IPS DF 19.7 (cell line): ENCODE measurements at places on chromosomes 11 and 22.

DNA sequence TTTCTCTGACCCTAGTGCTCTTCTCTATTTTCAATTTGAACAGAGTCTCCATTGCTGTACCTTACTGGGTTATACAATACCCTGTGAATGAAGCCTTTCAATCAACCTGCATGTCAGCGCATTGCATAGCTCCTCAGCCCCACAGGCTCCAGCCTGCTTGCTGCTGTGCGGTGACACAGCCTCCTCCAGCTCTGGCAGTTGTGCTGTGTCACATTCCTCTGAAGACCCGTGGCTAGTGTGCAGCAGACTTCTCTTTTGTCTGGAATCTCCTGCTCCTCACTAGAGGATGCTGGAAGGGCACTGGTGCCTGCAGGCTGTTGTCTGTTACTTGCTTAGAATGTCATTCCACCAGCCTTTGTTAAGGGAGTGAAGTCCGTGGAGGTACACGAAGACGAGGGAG is 390.1 kb upstream of the B3GAT1 start:
- no peak for DNase-seq

GRCh38 chr11:130301002-130301401 is 13.7 kb downstream of the ZBTB44 start:
- DNase-seq: no peak

GRCh38 chr11:117183724-117184349 is 5.3 kb downstream of the SIDT2 start:
- DNase-seq: no peak

GRCh38 chr11:2234963-2235362 is 35.4 kb downstream of the ASCL2 start:
- no peak for DNase-seq

- no peak for DNase-seq
These were observed 181.0 kb downstream of the INSC start for GRCh38 chr11:15295695-15296094.

DNA sequence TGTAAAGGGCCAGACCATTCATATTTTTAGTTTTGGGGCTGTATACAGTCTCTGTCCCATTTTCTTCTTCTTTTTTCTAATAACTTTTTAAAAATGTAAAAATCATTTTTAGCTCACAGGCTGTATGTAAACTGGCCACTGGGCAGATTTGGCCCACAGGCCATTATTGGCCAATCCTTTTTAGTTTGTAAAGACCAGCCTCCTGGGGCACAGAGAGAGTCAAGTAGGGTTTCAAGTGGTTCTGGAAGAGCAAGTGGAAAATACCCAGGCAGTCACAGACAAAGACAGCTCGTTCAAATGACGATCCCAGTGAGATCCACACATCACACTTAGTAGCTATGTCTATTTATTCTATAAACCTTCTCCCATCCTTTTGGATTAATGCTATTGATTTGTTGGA is 150.2 kb upstream of the ARHGAP20 start:
- no peak for DNase-seq

- DNase-seq: no peak
These were observed 81.5 kb downstream of the FBXO7 start for GRCh38 chr22:32556159-32556558.

- DNase-seq: no peak
These were observed 13.6 kb downstream of the MRGPRD start for GRCh38 chr11:68966894-68967780.

GRCh38 chr22:48456449-48456848 is 1371.2 kb downstream of the BRD1 start:
- DNase-seq: no peak

- no peak for DNase-seq
These were observed 21.9 kb downstream of the PRR5L start for GRCh38 chr11:36317992-36318391.

DNA sequence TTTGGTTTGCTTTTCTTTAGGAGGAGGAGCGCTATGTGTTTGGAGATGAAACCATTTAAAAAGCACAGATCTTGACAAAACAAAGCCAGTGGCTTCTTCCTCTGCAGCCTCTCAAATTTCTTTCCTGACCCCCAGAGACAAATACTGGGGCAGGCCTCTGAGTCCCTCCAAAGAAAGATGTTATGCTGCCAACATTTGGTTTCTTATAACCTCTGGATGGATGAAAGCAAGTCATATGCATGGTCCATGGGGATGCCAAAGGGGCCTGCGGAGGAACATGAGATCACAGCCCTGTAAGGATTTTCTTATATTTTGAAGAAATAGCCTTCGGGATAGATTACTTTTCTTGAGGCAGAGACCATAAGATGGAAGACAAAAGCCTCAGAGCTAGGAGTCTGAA is 179.1 kb downstream of the TENM4 start:
- no peak for DNase-seq

GRCh38 chr11:74626130-74626529 is 33.7 kb downstream of the POLD3 start:
- DNase-seq: no peak

- no peak for DNase-seq
These were observed 15.0 kb upstream of the ALX4 start for GRCh38 chr11:44324749-44325525.

DNA sequence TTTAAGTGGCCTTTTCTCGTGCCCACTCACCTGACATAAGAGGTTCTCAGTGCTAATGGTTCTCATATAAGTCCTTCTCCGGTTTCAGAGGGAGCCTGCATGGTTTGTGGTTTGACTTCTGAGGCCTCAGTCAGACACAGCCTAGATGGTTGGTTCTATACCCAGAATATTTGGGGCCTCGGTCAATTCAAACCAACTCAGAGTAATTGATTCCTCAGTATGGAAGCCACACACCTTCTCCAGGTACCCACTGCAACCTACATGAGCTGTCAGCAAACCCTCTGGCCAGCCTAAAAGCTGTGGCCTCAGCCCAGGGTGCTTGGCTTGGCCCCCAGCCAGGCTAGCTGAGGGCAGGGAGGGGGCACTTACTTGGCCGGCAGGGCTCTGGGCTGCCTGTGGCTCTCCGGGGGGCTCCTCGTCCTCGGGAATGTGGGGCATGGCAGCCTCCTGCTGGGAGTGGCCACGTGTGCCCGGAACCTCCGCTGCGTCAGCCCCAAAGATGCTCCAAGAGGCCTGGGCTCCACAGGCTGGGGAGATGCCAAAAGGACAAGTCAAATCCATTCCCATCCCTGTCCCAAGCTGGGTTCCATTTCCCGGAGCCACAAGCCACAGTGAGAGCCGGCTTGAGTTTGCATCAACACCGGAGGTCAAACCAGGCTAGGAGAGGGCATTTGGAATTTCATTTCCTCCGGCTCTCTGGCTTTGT is 41.7 kb downstream of the IRAG1 start:
- no peak for DNase-seq

- no peak for DNase-seq
These were observed 621.3 kb downstream of the ETS1 start for GRCh38 chr11:127965939-127966668.

DNA sequence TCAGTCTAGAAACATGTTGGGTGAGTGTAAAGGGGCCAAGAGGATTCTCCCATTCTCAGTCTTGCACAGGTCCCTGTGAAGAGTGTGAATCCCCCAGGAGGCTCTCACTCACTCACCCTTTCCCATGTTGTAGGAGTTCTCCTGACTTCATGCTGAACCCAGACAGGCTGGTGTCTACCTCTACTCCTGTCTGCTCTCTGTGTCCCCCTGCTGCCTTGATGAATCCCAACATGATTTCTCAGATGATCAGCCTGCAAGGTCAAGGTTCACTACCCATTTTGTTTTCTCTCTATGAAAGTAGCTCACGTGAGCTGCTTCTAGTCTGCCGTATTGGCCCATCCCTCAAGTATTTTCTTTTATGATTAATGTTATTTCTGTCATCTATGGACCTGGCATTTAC is 500.6 kb downstream of the ETS1 start:
- no peak for DNase-seq

DNA sequence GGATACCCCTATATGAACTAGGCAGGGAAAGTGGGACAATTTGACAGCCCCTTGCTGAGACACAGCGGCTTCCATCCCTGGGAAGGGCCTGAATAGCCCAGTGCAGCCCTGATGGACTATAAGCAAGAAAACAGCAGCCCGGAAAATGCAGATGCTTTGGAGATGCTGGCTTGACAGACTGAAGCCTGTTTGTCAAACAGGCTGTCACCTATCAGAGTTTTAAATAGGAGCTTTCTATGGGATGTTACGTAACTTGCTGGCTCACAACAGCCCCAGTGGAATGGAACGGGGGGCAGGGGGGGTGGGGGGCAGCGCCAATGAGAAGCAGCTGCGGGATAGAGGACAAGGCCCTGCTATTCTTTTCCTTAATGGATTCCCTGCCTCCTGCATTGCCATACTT is 91.9 kb upstream of the NTM start:
- no peak for DNase-seq

DNA sequence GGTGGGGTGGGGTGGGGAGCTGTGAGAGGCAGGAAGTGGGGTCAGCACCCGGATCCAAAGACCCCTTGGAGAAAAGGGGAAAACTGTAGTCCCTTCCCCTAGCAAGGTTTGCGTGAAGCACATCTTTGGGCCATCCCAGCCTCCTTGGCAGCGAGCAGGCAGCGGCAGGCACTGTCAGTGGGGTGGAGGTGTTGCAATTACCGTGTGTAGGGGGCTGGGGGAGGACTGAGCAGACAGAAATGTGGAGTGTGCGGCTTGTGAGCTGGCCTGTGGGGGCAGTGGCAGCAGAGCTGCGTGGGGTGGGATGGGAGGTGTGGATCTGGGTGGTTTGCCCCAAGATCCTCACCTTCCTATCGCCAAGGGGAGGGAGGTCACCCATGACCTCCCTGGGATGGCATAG is 16.4 kb downstream of the DAGLA start:
- DNase-seq: no peak

DNA sequence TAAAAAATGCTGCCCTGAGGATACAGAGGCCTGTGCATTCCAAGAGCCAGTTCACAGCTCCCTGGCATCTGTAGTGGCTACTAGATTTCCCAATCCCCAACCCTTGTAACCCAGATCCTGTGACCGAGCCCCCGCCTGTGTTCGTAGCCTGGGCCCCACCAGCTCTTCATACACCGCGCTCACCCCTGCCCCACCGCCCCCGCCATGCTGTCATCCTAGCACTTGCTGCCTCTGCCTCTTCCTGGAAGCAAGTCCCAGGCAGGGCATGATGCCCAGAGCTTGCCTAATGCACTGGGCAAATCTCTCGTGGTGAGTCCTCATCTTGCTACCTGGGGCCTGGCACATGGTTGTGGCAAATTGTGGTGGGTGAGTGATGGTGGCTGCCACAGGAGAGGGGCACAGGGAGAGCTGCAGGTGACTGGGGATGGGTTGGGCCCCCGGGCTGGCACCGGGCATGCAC is 7.1 kb downstream of the MGAT3 start:
- DNase-seq: no peak

DNA sequence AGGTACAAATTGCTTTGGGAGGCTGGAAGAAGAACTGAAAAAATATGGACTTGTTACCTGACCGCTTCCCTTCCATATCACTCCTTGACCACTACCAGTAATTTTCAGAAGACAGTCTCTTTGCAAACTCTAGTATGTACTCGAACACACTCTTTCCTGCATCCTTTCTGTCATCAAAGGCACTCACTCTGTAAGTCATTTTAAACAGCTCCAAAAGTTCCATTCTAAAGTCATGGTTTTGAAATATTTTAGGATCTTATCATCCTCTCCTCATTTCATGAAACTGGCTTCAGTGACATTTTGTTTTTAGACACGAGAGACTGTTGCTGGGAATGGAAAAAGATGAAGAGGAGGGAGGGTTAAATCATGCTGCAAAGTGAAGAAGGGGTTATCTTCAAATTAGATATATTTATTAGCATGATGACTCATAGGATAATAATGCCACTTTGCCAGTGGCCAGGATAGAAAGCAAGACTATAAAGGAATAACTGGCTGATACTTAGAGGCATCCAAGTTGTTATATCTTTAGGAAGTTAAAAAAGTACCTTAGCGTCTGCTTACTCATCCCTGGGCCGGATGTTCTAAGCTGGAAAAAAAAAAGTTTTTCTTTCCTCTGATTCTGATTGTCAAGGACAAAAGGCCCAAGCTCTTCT is 549.3 kb downstream of the METTL15 start:
- no peak for DNase-seq

DNA sequence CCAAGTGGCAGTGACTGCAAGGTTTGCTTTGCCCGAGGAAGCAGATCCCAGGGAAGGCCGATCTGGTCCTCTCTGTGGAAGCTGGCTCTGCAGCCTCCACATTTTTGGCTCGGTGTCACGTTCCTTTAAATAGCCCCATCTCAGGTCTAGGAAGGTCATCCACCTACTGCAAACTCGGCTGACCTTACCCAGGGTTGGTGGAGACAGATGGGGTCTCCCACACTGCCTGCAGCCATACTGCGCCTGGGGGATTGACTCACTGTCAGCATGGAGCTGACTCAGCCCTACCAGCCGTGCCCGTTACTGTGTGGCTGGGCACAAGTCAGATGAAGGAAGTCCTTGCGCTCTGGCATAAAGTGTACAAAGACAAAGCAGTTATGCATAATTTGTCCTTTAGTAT is 16.9 kb downstream of the CDPF1 start:
- no peak for DNase-seq

GRCh38 chr22:37054056-37054395 is 2.5 kb downstream of the KCTD17 start:
- no peak for DNase-seq

DNA sequence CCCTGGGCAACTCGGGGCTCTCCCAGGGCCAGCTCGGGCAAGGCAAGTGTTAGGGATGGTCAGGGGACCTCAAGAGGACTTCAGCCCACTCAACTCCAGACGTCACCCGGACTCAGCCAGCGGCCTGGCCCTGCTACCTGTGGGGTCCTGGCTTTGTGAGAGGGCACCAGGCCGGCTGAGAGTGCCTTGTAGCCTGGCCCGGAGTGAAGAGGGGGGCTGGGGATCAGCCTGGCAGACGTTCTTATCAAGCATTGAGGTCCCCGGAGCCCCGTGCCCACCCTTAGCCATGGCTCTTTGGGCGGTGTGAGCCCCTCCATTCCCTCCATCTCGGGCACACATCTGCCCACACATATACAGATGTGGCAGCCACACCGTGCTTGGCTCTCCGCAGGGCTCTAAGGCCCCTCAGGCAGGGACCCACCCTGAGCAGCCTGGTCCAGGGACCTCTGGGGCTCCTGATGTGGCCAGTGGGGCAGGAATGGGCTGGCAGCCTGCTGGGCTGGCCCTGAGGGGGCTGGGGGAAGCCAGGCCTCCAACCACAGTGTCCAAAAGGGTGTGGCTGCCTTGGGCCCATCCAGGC is 15.3 kb downstream of the LSP1 start:
- no peak for DNase-seq

DNA sequence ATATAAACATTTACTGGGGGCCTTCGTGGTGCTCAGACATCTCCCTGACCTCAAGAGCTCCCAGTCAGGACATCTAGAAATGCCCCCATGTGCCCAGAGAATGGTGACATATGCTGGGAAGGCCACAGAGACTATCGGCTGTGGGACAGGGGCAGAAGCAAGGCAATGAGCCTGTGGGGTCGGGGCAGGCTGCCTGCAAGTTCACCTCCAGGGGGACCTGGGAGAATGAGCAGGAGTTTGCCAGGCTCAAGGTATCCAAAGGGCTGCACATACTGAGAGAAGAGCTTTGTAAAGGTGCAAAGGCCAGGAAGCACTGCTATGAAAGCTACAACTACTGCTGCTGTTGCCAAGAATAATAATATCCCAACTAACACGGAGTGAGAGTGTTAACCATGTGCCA is 233.9 kb downstream of the TENM4 start:
- DNase-seq: no peak
